ENCODE measurements at places on chromosomes 5 and 9.

DNA sequence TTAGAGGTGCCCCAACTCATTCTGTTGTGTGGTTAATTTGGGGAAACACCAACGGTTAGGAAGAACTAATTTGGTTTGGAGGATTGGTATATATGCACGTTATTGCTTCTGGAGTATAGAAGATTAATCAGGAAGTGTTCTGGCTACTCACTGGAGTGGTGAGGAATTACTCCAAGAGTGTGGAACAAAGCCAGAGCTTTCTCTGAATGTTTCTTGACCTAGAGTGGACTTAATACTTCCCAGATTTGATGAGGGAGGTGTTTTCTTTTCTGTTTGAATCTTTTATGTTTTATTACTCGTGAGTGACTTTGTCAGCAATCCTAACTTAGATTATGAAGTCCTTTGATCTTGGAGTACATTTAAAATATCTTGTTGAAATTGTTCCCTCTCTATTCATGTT is 163.7 kb downstream of the MAN2A1 start:
- peaks cover 38% of the 10 kb centered on the region for H3K36me3 ChIP-seq
- no peak overlapping the region for H3K4me3 ChIP-seq
- no peak overlapping the region for H3K27ac ChIP-seq
- no peak for DNase-seq
- H3K27me3 ChIP-seq, result no peaks in the 10 kb centered on the region
- no peaks in the 10 kb centered on the region for H3K4me1 ChIP-seq

DNA sequence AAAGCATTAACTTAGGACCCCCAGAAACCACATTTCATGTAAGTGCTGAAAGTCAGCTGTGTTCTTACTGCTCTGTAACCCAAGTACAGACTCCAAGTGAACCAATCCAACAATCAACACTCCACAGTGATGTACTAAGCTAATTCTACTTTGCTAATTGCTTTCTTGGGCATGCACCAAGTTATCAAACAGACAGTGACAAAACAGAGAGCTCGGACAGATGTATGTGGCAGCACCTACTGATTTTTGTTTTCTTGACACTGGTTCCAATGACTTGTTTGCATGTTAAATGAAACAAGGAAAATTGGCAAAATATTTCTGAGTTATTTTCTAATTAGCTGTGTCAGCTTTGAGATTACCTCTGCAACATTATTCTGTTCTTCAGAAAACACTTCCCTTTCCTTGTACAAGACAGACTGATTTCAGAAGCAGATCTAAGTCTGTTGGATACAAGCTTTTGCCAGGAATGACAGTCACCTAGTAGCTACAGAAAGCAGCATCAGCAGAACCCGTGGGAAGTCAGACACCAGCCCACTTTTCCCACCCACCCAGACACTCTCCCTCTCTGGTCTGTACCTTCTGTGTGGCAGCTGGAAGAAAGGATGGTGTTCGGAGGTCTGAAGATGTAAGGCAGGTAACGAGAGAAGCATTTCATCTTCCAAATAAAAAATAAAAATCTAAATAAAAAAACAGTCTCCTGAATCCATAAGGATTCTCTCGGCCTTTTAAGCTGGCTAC is 176.7 kb upstream of the PPP2R2B start:
- peaks cover 5% of the 10 kb centered on the region for H3K27me3 ChIP-seq
- no peaks in the 10 kb centered on the region for H3K4me1 ChIP-seq
- no peak for DNase-seq
- H3K36me3 ChIP-seq, result no peaks in the 10 kb centered on the region
- H3K4me3 ChIP-seq, result no peak overlapping the region

DNA sequence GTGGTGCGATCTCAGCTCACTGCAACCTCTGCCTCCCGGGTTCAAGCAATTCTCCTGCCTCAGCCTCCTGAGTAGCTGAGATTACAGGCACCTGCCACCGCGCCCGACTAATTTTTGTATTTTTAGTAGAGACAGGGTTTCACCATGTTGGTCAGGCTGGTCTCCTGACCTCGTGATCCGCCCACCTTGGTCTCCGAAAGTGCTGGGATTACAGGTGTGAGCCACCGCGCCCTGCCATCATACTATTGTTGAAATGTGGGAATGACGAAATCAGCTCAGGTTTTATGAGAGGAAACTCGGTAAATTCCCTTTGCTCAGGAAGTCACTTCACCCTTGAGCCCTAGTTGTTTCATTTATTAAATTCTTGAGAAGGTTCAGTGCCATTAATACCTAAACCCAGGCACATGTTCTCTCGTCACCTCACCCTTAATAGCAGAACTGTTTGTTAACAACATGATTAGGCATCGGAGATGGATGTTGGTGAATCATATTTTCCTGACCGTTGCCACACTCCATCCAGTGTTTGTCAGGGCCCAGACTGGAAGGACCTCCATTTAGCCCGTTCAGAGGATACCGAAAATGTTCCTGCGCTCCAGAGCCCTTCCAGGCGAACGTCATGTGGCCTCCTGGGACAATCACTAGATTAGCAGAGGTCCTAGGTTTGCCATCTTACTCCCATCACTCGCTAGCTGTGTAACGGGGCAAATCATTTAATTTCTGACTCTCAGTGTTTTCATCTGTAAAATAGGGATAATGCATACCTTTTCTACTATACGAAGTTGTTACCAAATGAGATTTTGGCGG is 20.0 kb upstream of the CREBRF start:
- H3K27me3 ChIP-seq, result no peaks in the 10 kb centered on the region
- H3K27ac ChIP-seq, result peak overlapping the region; percentile 72
- H3K4me3 ChIP-seq, result peak overlapping the region; percentile 72
- H3K4me1 ChIP-seq, result peaks cover 51% of the 10 kb centered on the region
- peak; percentile 37 for DNase-seq

DNA sequence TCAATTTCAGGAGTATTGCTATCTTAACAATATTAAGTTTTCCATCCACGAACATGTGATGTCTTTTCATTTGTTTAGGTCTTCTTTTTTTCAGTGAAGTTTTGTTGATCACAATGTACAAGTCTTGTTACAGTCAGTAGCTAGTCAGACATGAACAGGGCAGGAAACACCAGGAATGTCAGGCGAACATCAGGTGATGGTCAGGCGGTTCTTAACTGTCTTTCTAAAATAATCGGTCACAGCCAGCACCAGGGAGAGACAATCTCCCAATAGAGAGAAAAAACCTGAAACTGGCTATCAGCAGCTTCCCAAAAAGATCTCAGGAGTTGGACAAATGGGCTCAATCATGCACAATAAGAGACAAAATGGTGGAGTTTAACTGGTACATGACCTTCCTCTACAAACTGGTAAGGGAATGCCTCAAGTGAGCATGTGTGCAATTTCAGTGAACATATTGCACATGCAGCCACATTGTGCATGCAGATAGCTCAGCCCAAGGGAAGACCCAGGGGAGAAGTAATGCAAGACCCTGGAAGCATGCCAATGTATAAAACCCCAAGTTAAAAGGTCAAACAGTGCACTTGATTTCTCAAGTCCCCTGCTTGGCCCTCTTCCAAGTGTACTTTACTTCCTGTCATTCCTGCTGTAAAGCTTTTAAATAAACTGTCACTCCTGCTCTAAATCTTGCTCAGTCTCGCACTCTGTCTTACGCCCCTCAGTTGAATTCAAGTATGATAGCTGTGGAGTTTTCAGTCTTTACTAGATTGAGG is 176.1 kb upstream of the RASEF start:
- H3K4me1 ChIP-seq, result peaks cover 6% of the 10 kb centered on the region
- no peaks in the 10 kb centered on the region for H3K27me3 ChIP-seq
- H3K4me3 ChIP-seq, result no peak overlapping the region
- no peak overlapping the region for H3K27ac ChIP-seq
- peak; percentile 49 for DNase-seq
